ENCODE measurements at places on chromosomes 2 and 18. TPM values are rescaled to one million over a fixed set of nuclear protein-coding genes. Genes with fewer than 3 reads are reported as not detected.

GRCh38 chr2:141467331-141467730 lies 663.5 kb downstream of the LRP1B start:
- DNase-seq = no peak

DNA sequence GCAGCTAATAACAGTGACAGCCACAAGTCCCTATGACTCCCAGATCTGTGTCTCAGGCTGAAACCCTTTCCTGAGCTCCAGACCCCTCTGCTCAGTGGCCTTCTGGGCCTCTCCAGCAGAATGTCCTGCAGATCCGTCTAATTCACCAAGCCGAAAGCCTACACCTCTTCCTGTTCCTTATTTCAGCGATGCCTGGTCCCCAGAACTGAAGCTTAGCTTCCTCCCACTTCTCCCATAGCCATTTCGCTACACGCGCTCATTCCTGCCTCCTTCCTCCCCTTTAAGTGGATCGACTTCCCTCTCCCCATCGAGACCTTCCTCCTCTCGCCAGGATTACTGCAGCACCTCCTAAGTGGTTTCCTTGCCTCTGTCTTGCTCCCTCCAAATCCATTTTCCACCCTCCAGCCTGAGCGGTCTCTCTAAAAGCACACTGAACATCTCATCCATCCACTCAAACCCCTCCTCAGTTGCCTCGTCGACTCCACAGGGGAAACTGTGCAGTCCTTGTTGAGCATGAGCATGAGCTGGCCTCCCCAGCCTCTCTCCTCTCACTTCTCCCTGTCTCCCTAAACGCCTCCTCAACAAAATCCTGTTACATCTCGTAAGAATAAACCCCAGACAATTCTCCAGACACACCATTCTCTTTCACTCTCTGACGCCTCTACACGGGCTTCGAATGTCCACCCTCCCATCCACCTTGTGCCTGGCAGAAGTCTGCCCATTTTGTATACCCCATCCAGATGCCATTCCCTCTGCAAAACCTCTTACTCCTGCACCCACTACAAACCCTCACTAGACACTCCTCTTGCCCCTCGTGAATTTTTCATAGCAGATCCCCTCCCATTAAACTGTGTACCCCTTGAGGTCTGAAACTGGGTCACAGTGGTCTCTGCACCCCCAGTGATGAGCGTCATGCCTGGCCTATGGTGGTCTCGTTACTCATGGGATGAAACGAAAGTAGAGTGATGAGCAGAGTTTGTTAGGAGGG lies 232.6 kb downstream of the ATAD2B start:
- DNase-seq = no peak

The LRRTM4 gene
- total RNA-seq = not detected

- DNase-seq = no peak
Measured at GRCh38 chr2:110216199-110216598, 3.9 kb upstream of the MTLN start.

DNA sequence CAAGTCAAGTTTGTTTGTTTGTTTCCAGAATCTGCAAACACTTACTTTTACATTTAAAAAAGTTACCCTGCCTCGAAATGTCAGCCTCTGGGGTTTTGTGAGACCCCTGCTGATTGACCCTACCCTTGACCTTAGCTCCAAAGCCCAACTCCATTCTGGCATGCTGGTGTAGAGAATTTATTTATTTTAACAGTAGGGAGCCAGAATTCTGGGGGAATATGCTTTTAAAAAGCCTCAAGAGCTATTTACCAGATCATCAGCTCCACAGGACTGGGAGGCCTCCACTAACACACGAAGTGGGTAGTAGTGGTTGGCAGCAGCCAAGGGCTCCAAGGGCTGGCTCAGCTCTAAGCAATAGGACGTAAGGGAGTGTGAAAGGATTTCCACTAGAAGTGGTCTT lies 23.2 kb upstream of the GREB1L start:
- DNase-seq = no peak

DNA sequence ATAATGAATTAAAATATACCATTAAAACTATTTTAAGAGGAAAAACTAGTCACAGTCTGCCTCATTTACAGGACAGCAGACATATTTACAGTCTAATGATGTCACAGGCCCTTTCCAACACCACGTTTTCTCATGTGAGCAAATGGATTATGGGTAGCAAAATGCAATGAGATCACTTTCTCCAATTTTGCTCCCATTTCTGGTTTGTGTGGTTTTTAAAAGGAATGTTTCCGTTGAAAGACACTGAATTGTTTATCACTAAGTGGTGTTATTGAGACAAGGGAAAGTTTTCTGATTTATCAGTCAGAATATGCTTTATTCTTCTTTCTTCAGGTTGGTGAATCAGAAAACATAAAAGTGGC lies 11.4 kb upstream of the NR4A2 start:
- no peak for DNase-seq

DNA sequence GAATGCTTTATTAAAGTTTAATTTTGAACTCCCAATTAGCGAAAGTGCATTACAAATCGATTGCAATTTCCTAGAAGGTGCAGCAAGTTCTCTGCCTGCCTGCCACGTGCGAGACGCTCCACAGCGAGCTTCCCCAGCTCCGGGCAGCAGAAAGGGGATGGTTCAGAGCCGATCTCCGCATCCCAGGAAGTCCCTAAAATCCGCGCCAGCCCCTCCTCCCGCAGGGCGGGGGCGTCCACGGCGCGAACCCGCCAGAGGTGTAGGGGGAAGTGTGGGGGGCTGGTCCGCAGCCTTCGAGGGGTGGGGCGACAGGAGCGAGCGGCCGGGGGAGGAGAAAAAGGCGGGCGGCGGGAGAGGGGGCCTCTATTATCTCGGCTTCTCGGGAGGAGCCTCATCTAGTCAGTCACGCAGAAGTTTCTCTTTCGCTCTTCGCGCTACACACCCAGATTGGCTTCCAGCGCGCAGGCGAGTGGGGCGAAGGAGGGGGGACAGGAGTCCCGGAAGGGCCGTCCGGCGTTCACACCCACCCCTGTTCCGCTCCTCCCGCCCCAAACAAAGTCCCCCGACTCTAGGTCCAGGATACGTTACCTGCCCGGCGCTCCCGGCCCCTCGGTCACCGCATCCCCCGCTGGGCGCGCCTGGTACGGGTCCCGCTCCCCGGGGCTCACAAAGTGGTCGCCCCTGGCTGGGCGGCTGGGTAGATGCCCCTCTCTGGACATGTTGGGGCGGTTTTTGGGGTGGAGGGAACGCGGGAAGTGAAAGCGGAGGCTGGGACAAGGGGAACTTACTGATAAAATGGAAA lies 9.1 kb upstream of the NR4A2 start:
- peak; percentile 88 for DNase-seq

The RAD51AP2 gene
- not detected for total RNA-seq

GRCh38 chr2:65856928-65857327 lies 424.5 kb upstream of the SPRED2 start:
- no peak for DNase-seq

The FEV gene
- not detected for total RNA-seq

DNA sequence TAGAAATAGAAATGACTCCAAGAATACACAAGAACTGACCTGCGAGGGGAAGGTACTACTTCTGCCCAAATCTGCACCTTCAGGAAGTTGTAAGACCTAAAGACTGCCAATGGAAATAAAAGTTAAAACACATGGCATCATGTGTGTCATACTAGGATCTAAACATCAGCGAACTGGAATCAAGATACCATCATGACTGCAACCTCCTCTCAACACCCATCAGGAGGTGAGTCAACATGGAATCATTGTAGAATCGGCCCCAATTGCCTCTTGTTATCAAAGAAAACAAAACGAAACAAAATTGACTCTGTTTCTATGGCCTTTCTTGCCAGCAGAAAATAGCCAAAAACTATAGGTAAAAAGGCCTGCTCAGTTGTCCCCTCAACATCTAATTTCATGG lies 15.1 kb downstream of the RDH14 start:
- DNase-seq = no peak
